ENCODE measurements at places on chromosomes 3 and 15. TPM values are rescaled to one million over a fixed set of nuclear protein-coding genes. Genes with fewer than 3 reads are reported as not detected.
A peak's percentile ranks its signal among the peaks of the same experiment; 100 is the strongest.

DNA sequence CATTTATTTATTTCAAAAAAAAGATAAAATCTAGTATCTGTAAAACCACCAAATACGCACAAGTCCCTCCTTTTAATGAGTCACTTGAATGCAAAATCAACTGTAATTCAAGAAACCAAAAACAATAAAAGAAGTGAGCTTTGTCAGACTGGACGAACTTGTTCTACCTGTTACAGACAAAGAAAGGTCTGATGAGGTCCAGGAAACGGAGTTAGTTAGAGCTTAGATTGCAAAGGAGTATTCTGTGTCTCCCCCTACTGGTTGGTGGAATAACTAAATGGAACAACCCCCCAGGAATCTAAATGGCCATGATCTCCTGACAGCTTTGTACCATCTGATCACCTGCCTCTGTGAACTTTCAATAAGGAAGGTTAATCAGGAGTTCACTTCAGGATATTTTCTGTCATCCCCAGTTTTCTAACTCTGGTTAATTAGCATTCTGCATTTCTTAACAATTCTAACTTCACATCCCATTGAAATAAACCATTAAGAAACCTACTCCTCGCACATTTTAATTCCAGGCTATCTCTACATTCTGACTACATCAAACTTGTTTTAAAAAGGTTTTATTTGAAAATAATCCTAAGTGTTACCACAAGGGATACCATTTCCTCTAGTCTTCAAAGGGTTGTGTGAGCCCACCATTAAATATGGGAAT lies 333.0 kb upstream of the SATB1 start:
- no peak for DNase-seq

GRCh38 chr15:77611767-77612166 lies 20.9 kb downstream of the LINGO1 start:
- DNase-seq: no peak

GRCh38 chr15:100713163-100713867 lies 110.9 kb downstream of the ASB7 start:
- no peak for DNase-seq

- DNase-seq: no peak
Measured at GRCh38 chr15:90421527-90421926, 33.5 kb downstream of the IQGAP1 start.

GRCh38 chr3:155015776-155016436 lies 64.2 kb upstream of the MME start:
- no peak for DNase-seq

DNA sequence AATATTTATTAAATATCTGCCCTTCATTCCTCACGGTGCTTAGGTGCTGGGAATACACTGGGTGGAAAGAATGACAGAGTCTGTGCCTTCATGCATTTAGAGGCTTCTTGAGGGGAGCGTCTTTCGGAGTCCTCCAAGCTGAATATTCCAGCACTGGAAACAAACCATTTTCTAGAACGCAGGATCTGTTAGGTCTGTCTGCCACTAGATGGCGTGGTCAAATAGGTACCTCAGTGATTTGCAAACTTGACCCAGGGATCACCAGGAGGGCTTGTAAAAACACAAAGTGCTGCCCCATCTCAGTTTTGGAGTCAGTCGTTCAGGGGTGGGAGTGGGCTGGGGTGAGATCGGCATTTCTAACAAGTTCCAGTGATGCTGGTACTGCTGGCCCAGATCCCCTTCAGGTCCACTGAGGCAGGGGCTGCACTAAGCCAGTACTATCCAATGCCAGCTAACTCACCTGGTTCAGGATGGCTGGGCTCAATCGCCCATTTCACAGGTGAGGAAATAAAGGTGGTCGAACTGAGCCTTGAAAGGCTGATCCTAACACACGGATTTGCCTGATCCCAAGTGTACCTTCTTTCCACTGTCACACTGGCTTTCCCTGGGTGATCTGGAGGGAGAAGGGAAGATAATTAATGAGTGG lies 14.8 kb downstream of the ARNT2 start:
- DNase-seq: no peak

Gene XCR1
- 13.9 TPM for total RNA-seq

DNA sequence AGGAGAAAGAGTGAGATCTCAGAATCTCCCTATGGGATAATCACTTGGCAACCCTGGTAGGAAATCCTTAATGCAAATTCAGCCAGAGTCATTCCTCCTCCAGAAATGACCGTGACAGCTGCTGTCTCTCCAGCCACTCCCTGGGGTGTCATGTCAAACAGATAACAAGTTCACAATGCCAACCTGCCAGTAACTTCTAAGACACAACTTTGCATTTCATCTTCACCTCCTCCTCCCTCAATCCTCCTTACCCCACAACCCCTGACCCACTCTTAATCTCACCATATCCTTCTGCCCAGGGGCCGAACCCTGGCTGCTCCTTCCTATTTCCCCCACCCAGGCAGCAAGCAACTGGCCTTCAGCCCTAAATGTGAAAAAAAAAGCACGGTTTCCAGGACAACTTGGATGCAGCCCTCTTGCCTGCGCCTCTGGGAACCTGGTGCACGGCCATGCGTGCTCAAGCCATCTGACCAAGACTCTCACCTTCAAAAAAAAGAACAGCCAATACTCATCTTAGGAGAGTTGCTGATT lies 166.0 kb downstream of the NTRK3 start:
- no peak for DNase-seq

Gene ZNF717
- total RNA-seq: 13.2 TPM

Gene P2RY14
- total RNA-seq: 0.14 TPM

DNA sequence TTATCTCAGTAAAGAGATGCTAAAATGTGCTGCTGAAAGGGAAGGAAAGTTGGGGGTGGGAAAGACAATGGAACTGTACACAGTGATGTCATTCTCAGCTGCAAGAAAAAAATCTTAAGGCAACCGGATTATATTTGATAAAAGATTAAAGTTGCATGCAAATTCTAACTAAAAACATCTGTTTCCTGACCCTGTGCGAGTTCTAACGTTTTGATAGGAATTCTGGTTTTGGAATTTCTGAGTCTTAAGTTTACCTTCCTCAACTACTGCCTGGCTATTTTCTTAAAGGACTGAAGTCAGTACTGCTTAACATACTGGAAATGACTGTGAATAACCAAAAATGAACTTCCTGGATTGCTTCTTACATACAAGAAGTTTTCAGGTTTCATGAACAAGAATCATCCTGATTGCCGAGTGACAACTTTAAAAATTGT lies 115.5 kb downstream of the SLC25A26 start:
- DNase-seq: no peak

DNA sequence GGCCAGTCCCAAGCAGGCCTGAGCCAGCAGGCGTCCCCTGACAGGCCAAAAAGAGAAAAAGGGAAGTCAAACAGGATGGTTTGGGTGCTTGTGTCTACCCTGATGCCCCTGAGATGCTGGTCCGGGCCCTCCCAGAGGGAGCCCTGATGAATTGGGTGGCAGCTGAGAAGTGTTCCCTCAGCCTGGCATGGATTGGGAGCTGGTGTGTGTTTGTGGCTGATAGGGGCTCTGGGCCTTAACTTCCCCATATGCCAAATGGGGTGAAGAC lies 1.4 kb downstream of the FBLN2 start:
- no peak for DNase-seq

DNA sequence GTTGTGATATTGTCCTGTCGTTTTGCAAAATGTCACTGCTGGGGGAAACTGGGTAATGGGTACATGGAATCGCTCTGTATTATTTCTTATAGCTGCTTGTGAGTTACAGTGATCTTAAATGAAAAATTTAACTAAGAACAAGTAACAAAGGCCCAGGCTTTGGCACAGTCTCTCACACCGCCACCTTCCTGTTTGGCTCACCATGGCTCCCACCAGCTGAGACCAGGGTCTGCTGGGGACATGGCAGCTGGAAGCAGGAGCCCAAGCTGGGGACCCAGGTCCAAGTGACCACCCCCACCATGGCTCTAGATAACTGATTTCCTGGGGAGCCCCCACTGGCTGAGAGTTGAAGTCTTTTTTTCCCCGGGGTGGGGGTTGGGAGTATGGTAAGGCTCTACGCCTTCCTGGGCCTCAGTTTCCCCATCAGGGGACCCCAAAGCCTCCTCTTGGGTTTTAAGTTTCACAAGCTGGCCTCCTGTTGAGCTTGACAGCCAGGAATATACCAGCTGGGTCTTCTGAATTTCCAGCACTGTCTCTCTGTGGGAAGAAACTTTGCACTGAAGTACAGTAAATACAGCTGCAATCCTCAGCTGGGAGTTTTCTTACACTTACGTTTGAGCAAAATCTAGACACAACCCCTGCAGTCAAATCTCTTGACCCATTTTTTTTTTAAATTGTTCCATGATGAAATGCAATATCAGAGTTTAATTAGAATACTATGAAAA lies 26.1 kb downstream of the ABTB1 start:
- no peak for DNase-seq

DNA sequence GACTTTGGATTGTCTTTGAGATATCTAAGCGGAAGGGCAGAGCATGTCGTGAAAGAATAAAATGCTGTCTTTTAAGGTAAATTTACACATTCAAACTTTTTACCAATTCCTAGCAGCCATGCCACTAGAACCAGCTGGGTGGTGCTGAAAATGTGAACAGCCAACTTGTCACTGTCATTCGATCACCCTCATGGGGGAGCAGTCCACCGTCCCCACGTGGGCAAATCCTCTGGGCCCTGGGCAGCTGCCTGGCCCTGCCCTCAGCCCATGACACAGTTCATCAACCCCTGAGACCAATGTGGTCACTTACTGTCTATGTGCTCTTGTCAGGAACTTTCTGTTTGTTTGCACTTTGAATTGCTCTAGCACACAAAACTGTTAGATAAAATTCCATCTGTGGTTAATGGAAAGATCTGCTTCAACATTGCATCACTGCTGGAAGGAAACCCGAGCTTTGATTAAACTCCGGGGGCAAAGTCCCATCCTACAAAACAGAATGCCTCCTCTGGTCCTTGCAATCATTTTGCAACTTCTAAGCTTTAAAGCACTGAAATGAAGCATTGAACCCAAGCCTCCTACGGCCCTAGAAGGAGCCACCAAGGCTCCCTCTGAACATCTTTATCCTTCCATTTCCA lies 50.1 kb downstream of the PCSK6 start:
- no peak for DNase-seq

Gene ADAMTS7
- 51.9 TPM for total RNA-seq

- DNase-seq: no peak
Measured at GRCh38 chr15:97745481-97746071, 214.9 kb upstream of the ARRDC4 start.

Gene COPB2
- total RNA-seq: 164 TPM

- no peak for DNase-seq
Measured at GRCh38 chr3:23085261-23085660, 117.9 kb upstream of the UBE2E2 start.

Gene PLCB2
- 5.8 TPM for total RNA-seq

Gene DNAH12
- total RNA-seq: 0.29 TPM

Gene DUOX1
- 5.5 TPM for total RNA-seq

Gene IQCH
- total RNA-seq: 1.00 TPM

GRCh38 chr15:56160966-56161365 lies 82.7 kb downstream of the RFX7 start:
- no peak for DNase-seq

DNA sequence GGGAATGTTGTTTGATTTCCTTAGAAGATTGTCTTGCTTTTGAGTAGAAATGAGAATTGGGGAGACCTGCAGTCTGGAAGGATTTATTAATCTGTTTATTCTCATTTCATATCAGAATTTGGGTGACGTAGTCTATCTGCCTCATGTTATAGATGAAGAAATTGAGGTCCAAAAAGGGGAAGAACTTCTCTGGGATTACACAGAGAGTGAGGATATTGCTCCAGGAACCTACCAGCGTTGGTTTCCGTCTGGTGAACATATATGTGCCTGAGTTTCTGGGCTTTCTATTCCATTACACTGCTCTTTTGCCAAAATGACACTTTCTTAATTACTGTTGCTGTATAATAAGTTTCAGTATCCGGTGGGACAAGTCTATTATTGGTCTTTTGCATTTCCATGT lies 51.8 kb downstream of the CTDSPL start:
- DNase-seq: no peak

DNA sequence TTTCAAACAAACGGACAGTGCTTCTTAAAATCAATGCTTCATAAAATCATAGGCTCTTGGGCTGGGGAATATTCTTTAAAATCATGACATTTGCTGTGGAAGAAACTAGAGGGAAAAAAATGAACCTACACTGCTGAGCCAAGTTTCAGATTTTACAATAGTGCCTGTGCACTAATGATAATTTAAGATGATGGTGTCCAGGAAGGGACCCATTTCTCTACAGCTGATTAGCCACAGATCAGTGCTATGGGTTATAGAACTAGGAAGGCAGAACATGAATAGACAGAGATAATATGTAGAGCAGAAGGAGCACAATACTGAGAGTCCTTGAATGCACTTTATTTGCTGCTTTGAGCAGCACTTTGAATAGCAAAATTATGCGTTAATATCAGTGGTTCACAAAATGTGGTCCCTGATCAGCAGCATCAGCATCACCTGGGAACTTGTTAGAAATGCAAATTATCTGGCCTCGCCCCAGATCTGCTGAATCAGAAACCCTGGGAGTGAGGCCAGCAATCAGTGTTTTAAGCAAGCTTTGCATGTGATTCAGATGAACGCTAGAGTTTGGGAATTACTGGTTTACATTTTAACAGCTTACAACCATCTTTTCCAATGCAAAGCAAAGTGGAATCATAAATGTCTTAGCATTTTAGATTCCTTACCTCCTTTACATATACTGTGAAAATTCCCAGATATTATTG lies 135.8 kb upstream of the ANKRD28 start:
- DNase-seq: no peak

DNA sequence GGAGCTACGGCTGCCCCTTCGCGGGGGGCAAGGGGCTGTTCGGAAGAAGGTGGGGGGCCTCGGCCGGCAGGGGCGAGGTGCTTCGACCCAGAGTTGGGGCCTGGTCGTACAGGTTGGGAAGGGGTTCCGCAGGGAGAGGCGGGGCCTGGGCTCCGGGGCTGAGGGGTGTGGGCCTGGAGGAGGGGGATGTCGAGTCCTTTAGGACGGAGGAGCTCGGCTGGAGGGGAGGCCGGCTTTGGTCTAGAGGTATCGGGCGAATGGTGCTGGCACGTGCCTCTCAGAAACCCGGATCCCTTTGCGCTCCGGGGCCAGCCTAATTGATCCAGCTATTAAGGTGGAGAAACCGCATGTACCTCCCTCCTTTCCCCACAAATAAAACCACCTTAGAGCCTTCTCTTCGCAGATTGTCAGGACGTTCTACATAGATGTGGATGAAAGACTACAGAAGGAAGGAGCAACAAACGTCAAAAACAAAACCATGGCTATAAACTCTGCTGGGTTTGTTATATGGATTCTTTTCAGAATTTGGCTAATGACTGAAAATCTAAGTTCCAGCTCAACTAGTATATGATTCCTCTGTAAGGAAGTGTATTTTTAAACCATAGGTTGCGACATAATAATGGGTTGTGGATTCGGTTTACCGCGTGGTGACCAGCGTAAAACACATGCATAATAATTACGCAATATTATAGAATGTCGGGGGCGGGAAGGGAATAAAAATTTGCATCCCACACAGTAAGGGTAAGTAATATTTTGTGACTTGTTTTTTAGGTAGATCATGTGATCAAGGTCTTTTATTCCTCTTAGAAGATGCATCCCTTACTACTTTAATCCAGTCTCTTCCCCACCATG lies 644 bp upstream of the NGLY1 start:
- DNase-seq: peak; percentile 79

DNA sequence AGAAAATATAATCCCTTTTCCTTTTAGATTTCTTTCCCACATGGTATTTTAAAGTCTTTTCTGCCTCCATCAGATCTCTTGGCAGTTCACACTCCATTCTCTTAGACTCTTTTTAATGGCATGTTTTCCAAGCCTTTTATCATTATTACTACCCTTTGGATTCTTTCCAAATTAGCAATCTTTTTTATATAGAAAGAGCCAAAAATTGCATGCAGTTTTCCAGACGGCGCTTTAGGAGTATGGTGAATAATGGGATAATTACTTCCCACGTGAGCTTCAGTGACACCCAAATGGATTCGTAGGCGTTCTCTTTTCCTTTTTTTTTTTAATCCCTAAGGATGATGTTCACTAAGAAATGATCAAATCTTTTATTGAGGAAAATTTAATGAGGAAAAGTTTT lies 354.8 kb upstream of the DNAJC19 start:
- no peak for DNase-seq

All from type B pancreatic cell (in vitro differentiated cells).